Sigmoid colon (tissue), 7 donors: ENCODE measurements at places on chromosomes 3 and 15.

GRCh38 chr3:197518881-197519421 is 36.8 kb downstream of the BDH1 start:
- no peak for DNase-seq

DNA sequence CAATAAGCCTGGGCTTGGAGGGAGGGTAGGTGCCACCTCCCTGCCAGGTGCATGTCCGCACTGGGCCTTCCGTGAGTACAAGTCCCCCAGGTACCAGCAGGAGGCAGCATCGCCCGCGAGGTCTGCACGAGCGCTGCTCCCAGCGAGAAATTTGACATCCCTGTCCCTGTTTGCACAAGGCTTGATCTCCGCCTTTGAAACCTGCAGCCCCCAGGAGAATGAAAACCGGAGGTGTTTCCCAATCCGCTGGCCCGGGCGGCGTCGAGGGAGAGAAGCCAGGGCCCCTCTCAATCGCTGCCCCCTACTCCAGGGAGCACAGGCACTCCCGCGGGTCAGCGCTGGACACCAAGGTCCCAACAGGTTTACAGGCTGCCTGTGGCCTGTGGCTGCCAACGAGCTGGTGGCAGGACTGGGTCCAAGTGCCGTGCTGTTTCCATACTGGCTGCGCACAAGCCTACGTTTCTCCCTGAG is 961 bp downstream of the HAPLN3 start:
- DNase-seq, result no peak

DNA sequence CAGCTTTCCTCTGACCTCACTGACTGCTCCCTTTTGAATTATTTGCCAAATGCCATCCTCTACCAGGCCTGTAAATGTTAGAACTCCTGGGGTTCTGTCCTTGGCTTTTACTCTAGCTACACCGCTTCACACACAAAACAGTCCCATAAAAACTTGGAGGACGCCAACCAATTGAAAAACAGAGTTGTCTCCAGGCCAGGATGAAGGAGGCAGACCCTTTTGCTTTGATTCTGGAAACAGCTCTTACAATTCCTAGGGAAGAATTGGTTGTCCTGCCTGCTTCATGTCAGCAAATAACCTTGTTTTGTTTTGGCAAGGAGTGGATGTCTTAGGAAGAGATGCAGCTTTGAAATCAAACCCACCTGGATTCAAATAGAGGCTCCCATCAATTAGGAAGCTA is 375.5 kb downstream of the UNC13C start:
- no peak for DNase-seq

DNA sequence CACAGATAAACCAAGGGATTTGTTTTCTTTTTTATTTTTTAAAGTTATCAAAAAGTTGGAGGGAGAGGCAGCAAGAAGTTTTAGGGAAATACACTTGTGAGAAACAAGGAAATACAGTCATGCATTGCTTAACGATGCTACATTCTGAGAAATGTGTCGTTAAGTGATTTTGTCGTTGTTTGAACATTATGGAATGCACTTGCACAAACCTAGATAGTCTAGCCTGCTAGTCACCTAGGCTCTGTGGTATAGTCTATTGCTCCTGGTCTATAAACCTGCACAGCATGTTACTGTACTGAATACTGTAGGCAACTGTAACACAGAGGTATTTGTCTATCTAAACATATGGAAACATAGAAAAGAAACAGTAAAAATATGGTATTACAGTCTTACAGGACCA is 2.0 kb upstream of the NFKBIZ start:
- DNase-seq, result no peak

GRCh38 chr15:71118345-71118744 is 3.1 kb downstream of the THSD4 start:
- DNase-seq, result no peak

GRCh38 chr15:78507831-78508160 is 419 bp downstream of the HYKK start:
- peak; percentile 68 for DNase-seq

DNA sequence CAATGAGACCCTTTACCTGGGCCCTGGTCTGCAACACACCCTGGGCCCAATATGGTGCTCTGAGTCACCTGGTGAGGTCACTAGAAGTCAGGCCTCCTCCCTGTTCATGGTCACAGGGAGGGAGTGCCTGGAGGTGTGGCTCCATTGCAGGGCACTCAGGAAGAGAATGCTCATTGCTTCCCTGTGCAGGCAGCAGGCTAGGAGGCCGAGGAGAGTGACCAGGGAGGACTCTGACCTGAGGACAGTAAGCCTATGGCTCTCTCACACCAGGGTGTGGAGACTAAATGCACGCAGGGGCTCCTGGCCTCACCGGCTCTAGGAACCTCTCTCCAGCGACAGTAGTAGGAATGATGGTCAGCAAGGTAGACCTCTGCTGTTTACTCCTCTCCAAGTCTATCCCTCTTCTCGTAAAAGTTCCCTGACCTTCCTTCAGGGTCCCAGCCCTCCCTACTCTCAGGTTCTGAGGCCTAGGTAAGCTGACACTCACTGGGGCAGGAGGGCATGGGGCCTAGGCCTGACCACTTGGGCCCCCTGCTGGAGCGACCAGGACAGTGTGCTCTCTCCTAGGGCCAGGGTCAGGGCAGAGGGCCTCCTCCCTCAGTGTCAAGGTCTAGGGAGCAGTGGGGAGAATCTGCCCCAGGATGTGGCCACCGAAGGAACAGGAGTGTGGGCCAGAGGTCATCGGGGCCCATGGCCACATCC is 9.6 kb upstream of the SLCO2A1 start:
- peak; percentile 34 for DNase-seq

GRCh38 chr3:46923559-46924350 is 46.2 kb downstream of the PTH1R start:
- DNase-seq, result peak; percentile 64

- no peak for DNase-seq
Observed at GRCh38 chr15:90871716-90872485, 3.5 kb downstream of the FURIN start.

DNA sequence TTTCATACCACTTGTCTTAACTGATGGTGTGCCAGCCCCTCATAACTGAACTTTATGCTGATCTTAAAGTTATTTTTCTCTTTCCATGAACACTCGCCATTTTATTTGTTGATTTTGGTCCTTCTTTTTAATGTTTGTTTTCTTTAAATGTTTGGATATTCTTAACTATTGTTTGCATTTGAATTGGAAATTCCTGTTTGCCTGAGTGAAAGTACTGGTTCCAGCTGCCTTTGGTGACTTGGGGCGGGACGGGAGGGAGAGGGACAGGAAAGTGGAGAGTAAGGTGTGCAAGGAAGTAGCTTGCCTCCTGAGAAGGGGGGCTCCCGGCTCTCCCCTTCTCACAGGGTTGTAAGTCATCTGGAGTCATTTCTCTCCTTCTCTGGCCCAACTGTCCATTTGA is 287.1 kb upstream of the PPP2R3A start:
- DNase-seq, result no peak

- DNase-seq, result no peak
Observed at GRCh38 chr3:112134335-112135124, 1.5 kb upstream of the GCSAM start.

DNA sequence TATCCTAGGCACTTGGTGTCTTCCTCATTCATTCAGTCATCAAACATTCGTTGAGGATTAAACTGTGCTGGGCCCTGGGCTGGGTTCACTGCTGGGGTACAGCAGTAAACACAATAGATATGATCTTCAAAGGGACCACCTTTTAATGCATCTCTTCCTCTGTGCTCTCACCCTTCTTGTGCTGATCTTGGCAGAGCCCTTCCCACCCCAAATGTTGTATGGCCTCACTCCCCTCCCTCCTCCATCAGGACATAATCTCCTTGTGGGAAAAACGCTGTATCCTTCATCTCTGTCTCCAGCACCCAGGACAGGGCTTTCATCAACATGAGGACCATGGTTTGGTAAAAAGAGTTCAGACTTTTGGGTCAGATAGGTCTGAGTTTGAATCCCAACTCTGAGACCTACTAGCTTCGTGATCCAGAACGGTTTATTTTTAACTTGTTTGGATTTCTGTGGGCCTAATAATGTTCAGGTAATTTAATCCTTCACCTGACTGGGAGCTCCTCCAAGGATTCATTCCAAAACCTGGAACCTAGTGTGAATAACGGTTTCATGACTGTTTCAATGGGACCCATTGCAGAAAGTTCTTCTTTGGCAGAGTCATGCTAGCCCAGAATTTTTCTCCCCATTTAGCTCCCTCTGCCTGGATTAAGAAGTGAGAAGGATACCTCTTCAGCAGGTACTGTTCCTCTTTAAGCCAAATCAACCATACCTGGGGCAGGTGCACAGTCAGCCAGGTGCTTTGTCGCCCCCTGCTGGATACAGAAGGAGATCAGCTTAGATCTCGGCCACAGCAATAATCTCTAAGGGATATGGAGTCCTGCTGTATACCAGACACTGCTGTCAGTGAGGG is 5.2 kb upstream of the WNT7A start:
- peak; percentile 13 for DNase-seq

DNA sequence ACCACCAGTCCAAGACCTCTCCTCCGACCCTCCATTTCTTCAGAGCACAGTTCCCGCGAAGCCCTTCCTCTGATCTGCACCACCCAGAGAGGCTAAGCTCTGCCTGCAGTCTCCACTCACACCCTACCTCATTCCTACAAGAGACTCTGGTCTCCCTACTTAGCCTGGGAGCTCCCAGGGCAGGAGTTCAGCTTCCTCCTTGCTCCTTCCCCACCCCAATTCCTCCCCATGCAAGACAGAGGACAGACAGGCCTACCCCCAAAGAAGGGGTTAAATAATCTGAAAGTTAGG is 12.6 kb upstream of the VIPR1 start:
- DNase-seq, result no peak

GRCh38 chr3:54257125-54257720 is 134.9 kb downstream of the CACNA2D3 start:
- DNase-seq, result no peak

GRCh38 chr15:65772930-65773329 is 19.2 kb downstream of the DENND4A start:
- no peak for DNase-seq

DNA sequence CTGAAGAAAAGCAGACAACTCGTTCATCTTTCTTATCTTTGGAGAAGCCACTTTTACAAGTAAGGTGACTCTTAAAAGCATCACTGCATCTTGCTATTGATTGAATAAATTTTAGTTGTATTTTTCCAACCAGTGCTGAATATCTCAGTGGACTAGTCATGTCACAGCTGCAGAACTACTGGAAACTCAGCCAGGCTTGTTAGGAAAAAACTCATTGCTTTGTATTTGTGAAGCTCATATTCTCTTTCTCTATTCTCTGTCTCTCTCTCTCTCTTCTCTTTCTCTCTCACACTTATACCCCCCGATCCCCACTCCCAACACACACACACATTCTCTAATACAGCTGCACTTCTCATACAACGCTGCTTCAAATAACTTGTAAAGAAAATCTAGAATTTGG is 104.3 kb downstream of the WDR76 start:
- no peak for DNase-seq

GRCh38 chr15:39770748-39771689 is 11.6 kb downstream of the FSIP1 start:
- peak; percentile 66 for DNase-seq

GRCh38 chr3:45776611-45777010 is 19.7 kb downstream of the SLC6A20 start:
- DNase-seq, result peak; percentile 64

- DNase-seq, result no peak
Observed at GRCh38 chr3:172749230-172749965, 1.1 kb upstream of the ECT2 start.

GRCh38 chr3:65532749-65533148 is 506.0 kb downstream of the MAGI1 start:
- DNase-seq, result no peak

- DNase-seq, result no peak
Observed at GRCh38 chr3:1727242-1727641, 371.4 kb upstream of the CNTN4 start.

DNA sequence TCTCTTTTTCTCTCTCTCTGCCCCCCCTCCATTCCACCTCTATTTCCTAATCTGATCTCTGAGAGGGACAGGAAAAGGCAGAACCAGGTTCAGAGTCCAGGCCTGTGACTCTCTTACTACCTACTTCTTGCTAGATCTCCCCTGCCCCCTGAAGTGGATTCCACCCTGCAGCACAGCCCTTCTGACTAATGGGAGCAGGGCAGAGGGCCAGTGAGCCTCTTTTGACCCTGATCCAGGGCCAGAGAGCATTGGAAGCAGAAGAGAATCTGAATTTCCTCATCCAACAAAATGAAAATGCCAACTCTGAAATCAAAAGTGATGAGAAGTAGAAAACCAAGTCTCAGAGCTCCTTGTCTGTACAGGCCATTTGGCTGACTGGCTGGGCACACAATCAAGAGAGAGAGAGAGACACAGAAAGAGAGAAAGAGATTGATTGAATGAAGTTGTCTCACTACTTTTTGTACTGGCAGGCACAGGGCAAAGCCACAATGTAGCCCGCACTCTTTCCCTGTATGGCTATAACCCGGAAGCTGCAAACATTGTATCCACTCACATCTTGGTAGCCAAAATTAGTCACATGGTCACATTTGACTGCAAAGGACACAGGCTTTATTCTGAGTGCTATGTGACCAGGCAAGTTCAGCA is 31.6 kb upstream of the GLCE start:
- peak; percentile 72 for DNase-seq

GRCh38 chr15:44482090-44482489 is 54.7 kb downstream of the CTDSPL2 start:
- DNase-seq, result no peak

- DNase-seq, result no peak
Observed at GRCh38 chr3:58518291-58518789, 18.6 kb downstream of the ACOX2 start.

- no peak for DNase-seq
Observed at GRCh38 chr3:139778682-139779233, 101.0 kb upstream of the NMNAT3 start.

DNA sequence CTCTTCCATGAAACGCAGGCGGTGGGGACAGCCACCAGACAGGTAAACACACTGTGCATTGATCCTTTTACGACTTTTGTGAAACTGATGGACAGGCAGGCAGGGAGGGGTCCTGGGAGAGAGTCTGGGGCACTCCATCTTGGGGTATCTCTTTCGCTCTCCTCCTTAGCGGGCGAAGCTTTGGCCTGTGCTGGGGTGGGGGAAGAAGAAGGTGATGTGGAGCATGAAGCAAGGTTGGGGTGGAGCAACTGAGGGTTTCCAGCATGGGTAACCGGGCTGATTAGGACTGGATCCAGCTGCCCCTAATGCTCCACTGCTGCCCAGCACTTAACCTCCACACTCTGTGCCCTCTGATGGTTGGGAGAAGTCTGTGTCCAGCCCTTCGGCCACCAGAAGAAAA is 25.6 kb downstream of the MUC20 start:
- DNase-seq, result no peak

GRCh38 chr3:49316696-49317457 is 23.0 kb downstream of the USP4 start:
- DNase-seq, result peak; percentile 96
